Stimulated activated CD4-positive, alpha-beta T cell treated with anti-CD3 and anti-CD28 coated beads, Interleukin-4, amount 100 ng/mL, for 24 hours (primary cell): ENCODE measurements at places on chromosomes 2 and 18.
A peak's percentile ranks its signal among the peaks of the same experiment; 100 is the strongest.

- DNase-seq: no peak
Measured at GRCh38 chr18:56036741-56037140, 448.7 kb upstream of the TCF4 start.

DNA sequence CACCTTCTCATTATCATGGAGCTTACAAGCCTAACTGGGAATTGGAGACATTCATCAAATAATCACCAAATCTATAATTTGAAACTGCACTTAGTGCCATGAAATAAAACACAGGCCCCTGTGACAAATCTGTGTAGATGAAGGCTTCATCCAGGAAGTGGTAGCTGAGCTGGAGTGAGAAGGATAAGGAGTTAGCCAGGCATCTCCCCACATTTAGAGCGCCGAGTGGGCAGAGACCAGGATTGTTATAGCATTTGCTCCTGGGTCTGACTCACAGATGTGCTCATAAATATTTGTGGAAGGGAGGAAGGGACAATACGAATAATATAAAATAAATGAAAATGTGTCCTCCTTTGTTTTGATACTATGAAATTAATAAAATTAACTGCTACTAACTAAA is 2.5 kb upstream of the MAT2A start:
- DNase-seq: no peak

- DNase-seq: no peak
Measured at GRCh38 chr2:135072125-135072997, 20.3 kb downstream of the RAB3GAP1 start.

DNA sequence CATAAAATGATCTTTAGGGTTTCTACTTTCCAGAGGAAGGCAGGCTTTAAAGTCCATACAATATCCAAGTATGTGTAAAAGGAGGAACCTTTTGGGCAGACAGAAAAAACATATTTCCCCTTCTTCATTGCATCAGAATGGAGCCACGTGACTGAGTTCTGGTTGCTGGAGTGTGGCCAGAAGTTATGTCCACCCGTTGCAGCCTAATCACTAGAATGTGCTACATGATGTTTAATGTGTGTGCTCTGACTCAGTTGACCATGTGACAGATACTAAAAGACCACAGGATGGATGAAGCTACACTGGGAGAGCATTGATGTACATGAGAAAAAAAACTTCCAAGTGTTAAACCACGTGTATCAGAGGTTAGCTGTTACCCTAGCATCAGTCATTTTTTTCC is 460.9 kb downstream of the RIT2 start:
- no peak for DNase-seq

DNA sequence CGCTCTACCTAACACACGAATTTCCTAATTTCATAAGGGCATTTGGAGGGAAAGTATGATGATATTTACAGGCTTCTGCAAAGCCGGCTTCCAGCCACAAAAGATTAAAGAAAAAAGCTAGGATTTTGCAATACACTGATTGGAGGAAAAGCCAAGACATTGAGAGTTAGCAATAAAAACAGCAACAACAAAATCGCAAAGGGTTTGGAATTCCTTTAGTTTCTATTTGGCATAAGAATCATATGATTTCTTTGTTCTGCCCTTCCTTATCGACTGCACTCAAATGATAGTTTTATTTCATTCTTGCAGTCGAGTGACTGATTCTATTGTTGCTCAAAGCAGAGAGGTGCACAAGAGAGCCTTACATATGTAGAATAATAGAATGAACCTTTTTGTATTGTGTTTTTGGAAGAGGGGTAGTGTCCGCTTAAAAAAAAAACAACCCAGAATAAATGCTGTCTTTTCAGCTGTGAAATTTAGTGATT is 3.9 kb upstream of the ZNF532 start:
- DNase-seq: no peak

DNA sequence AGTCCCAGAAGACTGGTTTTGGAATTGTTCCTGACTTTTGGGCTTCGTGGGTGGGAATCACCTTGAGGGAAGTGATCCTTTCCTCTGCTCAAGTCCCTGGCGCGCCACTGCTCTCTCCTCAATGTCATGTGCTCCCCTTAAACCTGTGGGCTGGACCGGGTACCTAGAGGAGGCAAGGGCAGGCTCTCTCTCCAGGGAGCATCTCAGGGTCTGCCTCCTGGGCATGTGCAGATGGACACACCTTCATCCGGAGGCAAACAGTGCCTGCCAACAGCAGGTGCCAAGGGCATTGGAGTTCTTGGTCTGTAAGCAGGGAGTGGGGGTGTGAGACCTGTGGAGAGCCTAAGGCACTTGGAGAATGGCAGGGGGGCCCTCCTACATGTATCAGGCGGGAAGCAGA is 142.6 kb downstream of the INHBB start:
- no peak for DNase-seq

DNA sequence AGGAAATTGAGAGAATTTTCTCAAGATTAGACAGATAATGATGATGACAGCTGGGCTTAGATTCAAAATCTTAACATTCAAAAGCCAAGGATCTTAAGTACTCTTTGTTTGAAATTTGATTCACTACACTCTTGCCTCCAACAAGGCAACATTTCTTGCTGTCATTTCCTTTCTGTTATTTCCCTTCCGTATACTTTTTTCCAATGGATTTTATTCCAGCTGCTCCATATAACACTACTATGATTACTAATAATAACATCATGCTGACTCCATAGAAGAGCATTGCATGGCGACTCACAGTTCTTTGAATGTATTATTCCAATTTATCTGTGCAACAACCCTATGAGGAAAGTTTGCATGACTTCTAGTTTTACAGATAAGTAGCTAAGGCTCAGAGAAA is 33.9 kb upstream of the CCDC102B start:
- no peak for DNase-seq

- no peak for DNase-seq
Measured at GRCh38 chr2:238716585-238716984, 131.3 kb upstream of the TWIST2 start.

GRCh38 chr2:45343251-45344017 is 267.6 kb downstream of the SRBD1 start:
- no peak for DNase-seq

DNA sequence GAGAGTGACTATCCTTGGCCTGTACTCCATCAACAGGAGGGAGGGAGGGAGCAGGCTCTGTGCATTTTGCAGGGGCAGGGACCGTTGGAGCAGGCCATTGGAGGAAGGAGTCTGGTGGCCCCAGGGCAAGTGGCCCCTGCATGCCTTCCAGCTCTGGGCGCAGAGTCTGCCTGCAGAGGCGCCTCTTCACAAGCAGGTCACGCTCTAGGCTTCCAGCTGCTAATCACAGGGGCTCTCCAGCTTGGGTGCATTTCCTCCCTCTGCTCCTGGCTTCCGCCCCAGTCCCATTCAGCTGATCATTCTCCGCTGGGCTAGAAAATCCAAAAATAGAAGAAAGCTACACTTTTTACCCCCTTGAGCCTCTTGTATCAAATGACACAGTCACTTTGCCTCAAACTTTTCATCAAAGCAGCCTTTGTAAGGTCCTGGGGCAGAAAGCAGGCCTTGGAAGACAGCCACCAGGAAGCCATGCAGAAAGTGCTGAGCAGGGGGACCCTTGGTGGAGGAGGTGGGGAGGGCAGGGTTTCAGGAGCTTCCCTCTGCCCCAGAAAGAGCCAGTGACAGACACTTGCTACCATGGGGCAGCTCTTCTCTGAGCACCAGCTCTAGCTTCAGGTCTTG is 11.3 kb downstream of the TMEM247 start:
- DNase-seq: no peak

DNA sequence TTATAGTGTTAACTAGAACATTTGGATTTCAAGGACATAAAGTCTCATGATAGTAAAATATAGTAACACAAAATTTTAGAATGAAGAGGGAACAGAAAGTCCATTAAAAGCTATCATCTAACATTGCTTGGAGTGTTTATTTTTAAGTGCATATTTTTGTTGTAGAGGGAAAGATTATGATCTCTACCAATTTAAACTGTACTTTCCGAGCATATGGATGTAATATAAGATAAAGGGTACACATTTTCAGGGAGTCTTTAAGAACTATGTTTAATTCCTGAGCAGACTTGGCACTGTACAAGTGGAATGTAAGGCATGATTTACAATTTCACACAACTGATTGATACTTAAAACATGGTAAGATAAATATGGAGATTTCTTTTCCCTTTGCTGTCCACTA is 34.2 kb upstream of the ZNF804A start:
- DNase-seq: no peak

- DNase-seq: no peak
Measured at GRCh38 chr2:37348155-37348554, 3.7 kb downstream of the QPCT start.

GRCh38 chr18:13381944-13382365 is 163.4 kb downstream of the LDLRAD4 start:
- peak; percentile 35 for DNase-seq

GRCh38 chr2:113240150-113240914 is 38.4 kb downstream of the PAX8 start:
- DNase-seq: no peak

DNA sequence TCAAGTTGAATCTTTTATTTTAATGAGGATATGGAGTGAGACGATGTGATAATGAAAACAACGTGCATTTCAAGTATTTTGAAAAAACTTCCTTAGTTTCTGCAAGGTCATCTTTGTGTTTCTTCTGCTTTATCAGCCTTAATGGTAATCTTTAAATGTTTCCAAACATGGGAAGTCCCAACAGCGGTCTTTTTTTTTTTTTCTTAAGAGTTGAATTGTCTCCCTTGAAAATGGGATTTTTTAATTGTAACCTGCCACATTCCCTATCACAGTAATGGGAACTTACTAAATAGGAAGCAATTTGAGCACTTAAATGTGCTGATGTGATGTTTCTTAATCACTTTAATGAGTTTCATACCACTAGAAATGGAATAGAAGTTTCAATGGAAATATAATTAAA is 45.8 kb downstream of the ATIC start:
- DNase-seq: no peak

DNA sequence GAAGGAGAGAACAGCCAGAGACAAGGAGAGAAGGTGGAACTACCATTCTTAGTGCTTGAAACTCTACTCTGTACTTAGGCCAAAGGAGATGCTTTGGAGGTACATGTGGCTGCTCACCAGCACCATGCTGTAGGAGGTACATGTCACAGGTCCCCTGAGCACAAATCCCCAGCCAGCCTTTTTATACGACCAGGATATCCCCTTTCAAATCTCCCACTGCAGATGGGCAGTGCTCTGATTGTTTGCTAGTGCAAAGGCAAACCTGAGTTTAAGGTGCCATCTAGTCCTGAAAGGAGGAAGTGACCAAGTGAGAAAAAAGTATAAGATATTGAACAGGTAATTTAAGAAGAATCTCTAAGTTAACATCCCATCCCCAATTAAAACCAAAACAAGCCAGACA is 17.1 kb upstream of the TTC21B start:
- DNase-seq: no peak

- no peak for DNase-seq
Measured at GRCh38 chr2:215171151-215171550, 32.7 kb upstream of the ABCA12 start.

GRCh38 chr2:233264667-233265066 is 13.2 kb downstream of the ATG16L1 start:
- DNase-seq: no peak

- peak; percentile 91 for DNase-seq
Measured at GRCh38 chr2:95076705-95077529, 44.7 kb downstream of the MRPS5 start.

DNA sequence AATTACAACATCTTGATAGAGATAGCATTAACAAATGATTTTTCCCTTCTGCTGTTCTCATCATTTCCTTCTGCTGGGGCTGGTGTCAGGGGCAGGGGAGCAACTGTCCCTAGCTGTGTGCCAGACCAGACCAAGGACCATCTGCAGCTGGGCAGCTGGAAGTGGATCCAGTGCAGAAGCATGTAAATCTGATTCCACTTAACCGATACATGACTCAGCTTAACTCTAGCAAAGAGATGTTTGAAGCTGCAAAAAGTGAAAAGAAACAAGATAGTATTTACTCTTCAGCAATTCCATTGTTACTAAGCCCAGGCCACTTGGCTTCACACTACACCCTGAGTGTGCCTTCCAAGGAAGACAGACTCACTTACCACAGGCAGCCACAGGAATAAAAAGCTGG is 151.1 kb downstream of the GALNT1 start:
- no peak for DNase-seq

DNA sequence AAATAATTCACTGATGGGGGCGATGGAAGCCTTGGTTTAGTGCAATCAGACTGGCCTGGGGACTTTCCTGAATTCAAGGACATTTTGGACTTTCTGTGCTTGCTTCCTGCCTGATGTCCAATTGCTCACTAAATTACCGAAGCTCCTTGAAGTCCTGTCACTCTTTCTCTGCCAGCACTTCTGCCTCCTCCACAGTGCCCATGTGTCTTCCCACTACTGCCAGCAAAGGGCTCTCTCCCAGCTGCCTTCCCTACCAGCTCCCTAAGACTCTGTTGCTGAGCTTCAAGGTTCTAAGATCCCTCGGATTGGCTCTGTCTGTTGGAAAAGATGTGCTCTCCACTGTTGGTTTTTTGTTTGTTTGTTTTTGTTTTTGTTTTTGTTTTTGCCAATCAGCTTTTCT is 158.1 kb downstream of the MTCL1 start:
- no peak for DNase-seq

GRCh38 chr2:146031158-146031557 is 1511.2 kb upstream of the ZEB2 start:
- DNase-seq: no peak

DNA sequence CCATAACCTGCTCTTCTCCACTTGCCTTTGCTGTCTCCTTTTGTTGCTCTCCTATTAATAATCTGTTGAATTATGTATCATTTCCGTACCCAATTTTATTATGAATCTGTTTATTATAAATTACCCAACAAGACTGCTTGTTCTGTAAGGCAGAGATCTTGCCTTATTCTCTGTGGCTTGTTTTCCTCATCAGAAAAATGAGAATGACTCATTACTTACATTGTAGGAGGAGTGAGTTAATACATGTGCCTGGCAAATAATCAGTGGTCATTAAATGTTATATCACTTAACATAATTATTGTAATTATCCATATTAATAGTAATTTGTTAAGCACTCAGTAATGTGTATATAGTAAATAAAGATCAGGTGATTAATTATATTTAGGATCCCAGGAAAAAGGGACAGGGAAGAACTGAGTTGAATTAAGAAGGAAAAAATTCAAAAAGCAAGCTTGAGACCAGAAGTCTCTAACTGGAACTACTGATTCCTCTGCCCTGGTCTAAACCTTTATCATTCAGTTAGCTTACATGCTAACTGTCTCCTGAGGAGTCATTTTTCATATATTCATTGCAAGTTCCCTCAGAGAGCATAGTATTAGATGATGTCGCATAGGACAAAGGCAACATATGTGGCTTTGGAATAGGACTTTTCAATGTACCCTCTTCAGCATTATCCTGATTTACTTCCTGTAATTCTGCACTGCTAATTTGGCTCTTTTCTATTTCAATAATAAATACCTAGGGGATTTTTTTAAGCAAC is 335.7 kb downstream of the GALNT13 start:
- DNase-seq: no peak

DNA sequence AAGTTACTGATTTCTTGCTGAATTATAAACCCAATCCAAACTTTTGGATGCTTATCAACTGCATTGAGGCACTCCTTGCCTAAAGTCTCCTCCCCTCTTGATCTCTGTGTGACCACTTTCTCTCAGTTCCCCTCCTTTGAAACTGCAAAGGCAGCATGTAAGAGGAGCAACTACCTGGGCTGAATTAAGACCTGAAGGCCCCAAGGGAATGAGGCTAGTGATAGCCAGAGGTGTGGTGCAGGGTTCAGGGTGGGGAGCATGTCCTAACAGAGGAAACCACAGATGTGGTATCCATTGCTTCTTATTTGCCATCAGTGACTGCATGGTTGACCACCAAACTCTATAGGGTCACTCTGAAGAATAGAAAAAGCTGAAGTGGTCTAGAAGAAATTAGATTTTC is 557.9 kb downstream of the TNS1 start:
- no peak for DNase-seq
